OCI-LY7 (cell line): ENCODE measurements at places on chromosomes 1 and 21.

GRCh38 chr1:190599670-190600069 lies 122.0 kb upstream of the BRINP3 start:
- no peak for DNase-seq

- no peak for DNase-seq
These were observed 37.5 kb upstream of the PLA2G2C start for GRCh38 chr1:20223551-20224419.

GRCh38 chr1:29807689-29808088 lies 571.4 kb downstream of the PTPRU start:
- no peak for DNase-seq

DNA sequence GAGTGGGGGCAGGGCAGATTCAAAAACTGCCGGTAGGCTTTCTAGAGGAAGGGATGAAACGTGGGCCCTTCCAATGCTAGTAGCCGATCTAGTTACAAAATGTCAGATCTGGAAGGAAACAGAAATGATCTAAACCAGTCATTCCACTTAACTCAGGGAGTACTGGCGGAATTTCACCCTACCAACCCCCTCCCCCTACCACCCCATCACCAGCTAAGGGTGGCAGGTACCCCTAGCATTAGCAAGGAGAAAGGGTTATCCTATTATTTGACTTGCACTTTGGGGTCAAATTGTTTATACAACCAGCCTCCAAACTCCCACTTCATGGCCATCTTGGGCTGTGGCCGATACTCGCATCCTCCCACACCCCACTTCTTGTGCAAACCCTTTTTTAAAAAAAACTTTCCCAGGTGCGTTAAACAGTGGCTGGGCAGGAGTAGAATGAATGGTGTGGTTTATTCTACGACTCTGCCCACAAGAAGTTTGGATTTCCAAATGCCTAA lies 644 bp upstream of the MRPL24 start:
- DNase-seq = no peak

DNA sequence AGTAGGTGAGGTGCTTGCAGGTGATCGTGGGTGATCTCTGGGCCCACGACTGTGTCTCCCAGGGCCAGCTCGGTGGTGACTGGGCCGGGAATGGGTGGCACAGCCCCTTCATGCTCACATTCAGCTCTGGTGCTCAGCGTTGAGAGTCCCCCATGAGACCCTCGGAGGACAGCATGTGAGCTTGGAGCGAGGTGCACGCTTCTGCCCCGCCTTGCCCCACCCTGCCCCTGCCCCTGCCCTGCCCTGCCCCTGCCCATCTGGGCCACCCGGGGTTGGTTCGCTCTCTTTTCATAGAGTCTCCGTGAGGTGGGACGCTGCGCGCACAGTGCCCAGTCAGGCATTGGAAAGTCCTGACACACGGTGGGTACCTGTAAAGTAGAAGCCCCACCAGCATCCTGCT lies 75.3 kb upstream of the ACTL8 start:
- DNase-seq = no peak

- DNase-seq = no peak
These were observed 172.8 kb downstream of the CLEC20A start for GRCh38 chr1:178324003-178324402.

DNA sequence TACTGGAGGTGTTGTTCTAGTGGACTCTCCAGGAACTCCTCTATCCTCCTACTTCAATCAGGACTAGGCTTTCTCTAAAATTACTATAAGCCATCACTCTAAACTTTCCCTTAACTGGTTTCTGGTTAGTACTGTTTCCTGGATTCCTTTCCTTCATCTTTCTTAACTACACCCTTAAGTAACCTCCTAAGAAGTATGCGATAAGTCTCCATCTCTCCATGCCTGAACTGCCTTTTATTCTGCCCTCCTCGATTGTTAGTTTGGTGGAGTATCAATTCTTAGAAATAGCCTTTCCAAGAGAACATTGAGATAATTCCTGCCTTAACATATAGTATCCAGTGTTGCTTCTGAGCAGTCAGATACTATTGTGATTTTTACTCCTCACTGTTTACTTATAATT lies 162.9 kb upstream of the PDE4B start:
- no peak for DNase-seq

DNA sequence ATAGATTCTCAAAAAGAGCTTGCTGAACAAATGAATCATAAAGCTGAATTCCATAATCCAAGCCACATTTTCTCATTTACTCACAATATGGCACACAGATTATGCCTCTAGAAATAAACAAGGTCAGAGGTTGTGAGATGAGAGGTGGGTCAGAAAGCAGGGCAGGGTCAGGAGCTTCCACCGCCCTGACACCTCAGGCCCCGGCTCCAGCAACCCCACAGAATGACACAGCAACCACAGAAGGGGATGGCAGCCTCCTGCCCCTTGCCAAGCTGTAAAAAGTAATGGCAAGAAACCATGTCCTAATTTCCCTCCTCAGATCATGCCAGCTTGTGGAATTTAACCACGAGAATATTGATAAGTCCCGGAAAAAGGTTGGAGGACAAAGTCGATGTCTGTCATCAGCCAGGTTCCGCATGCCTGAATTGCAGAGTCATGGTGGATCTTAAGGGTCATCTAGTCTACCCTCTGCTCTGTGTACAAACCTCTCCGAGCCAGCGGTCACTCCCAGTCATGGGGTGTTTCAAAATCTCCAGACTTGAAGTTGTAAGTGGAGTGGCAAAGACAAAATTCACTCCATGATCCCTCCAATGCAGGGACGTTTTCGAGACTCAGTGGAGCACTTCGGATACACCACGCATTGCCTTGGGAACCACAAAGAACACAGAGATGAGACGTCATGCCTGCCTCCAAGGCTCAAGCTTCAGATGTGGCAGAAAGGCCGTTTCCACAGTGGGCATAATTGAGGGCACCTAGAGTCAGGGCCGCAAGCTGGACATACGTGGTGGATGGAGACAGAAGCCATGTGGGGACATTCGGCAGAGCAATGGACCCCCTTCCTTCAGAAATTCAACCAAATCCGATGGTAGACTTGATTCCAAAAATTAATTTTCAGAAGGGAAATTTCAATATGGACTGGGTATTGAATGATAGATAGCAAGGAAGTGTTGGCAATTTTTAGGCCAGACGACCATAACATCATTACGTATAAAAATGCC lies 254.0 kb downstream of the TOMM20 start:
- DNase-seq = no peak

DNA sequence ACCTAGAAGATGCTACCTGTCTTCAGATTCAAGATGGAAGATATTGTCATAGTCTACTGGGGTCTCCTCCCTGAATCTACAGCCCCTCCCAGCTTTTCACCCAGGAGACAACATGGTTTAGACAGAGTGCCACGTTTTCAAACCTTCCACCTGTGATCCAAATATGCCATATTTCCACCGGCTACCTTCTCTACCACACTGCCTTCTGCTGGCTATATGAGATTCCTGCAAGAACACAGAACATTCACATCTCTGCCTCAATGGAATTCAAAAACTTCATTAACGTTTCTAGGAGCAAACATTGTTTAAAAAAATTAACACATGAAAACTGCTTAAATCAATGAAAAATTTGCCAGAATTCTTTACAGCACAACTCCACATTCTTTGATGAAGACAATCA lies 12.9 kb upstream of the LELP1 start:
- DNase-seq = no peak

DNA sequence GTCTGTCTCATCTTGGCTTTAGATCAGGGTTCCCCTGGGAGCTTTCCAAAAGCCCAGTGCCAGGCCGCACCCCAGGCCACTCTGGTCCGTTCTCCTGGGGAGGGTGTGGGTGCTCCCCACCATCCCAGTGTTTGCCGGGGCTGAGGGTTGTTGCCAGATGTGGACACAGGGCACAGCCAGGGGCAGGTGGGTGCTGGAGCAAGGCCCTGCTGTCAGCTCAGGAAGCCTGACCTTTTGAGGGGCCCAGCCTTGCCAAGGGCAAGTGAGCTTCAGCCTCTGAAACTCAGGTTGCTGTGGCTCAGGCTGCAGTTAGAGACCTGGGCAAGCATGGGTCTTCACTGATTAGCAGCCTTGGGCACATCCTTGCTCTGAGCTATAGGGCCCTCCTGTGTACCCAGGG lies 22.8 kb upstream of the ZBTB21 start:
- peak; percentile 34 for DNase-seq

GRCh38 chr1:236091933-236092318 lies 27.0 kb upstream of the NID1 start:
- DNase-seq = no peak

DNA sequence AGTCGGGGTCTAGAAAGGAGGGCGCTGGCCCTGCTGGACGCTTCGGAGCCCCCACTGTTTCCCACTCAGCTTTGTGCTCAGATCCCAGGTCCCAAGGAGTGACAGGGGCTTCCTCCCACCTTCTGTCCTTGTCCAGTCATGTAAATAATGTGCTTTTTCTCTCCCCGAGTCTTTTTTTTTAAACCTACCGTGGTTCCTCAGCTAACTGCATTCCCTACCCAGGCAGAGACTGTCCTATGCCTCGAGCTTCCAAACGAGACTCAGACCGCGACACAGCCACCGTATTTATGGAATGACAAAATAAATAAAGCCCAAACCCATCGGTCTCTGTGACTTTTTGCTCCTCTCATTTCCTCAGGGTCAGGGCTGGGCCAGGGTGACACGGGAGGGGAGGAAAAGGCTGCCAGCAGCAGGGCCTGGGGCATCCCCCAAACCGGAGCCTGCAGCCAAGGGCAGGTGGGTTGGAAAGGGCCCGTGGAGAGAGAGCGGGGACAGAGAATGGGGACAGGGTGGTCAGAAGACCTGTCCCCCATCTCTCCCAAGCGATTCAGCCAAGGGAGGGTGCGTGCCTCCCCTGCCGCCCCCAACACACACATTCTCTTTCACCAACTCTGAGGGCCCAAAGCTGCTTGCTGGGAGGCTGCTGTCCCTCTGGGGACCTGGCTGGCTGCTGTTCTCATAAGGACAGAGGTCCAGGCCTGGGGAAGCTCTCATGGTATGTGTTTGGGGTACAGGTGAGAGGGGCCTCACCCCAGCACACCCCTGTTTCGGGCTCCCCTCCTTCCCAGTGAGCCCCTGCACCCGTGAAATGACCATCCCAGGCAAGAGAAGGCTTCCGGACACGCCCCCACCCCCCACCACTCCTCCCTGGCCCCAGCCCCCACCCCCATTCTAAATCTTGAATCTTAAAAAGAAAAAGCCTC lies 55.4 kb downstream of the KCNAB2 start:
- DNase-seq = no peak

DNA sequence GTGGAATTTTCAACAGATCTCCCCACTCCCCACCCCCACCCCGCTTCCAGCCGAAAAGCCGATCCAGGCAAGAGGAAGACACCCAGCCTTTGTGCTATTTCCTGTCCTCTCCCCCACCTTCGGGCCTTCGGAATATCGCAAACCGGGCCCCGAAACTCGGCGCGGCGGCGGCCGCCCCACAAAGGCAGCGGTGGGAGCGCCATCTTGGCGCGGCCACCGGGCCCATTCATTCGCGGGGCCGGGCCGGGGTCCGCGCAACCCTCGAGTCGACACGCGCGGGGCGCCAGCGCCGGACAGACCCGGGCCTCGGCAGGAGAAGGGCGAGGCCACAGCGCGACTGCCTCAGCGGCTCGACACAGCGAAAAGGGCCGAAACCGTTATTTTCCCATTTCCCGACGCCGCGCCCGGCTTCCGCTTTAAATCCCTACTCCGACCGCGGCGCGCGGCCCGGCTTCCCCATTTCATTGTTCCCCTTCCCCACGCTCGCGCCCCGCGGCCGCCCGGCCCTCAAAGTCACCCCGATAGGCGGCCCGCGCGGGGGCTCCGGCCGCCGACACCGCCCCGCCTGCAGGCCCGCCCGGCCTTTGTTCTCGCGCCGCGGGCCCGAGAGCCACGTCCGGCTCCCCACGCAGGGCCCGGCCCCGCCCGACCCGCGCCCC lies 911 bp downstream of the GNB1 start:
- DNase-seq = peak; percentile 71

DNA sequence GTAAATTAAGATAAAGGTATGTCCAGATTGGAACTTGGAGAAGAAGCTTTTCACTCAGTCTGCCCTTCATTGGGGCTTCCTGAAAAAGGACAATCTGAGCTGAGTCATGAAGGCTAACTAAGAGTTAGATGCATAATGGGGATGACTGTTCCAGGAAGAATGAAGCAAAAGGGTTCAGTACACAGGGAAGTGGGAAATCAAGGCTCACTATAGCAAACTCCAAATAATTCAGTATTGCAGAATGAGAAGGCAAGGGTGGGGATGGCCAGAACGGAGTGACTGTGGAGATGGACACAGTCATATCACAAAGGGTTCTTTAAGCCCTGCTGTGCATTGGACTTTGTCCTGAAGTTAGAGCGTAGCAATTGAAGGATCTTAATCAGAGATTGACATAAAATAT lies 158.3 kb downstream of the FGGY start:
- DNase-seq = no peak

DNA sequence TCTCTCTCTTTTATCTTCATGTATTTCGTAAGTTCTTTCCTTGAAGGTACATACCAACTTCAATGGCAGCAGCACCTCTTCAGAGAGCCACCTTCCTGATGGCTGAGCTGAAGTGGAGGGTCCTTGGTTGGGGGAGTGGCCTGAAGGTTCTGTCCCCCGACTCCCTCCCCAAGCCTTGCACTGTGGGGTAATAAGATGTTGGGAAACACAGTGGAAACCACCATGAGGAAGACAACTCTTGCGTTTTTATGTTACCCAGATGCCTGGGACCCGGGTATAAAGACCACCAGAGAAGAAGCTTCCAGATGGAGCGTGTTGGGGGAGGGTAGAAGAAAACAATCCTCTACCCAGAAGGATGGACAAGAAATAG lies 794 bp downstream of the KRTAP12-3 start:
- DNase-seq = no peak

GRCh38 chr1:41649396-41650027 lies 165.0 kb upstream of the EDN2 start:
- no peak for DNase-seq

DNA sequence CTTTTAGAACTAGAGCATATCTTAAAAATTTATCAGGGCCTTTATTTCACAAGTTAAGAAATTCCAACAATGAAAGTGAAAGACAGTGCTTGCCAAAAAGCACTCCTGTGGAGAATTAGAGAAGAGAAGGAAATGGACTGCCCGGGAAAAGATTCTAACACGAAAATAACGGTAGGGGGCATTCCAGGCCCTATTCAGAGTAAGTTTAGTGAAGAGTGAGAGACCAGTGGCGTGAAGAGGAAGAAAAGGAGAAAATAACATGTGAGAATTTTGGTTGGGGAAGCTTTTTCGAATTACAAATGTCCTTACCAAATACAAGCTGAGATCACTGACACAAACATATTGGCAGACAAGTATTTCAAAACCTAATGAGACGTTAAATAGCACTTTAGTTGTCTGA lies 38.4 kb upstream of the RBM34 start:
- peak; percentile 46 for DNase-seq

DNA sequence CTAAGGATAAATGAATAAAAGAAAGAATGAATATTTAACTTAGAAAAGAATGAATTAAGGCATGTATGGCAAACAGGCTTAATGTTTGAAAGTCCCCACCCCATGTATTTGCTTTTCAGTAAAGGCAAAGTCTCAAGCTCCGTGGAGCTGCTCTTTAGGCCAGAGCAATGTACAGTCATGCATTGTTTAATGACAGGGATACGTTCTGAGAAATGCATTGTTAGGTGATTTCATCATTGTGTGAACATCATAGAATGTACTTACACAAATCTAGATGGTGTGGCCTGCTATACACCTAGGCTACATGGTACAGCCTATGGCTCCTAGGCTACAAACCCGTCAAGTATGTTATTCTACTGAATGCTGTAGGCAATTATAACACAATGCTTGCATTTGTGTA lies 51.6 kb upstream of the SPATA6 start:
- no peak for DNase-seq

GRCh38 chr1:47224676-47225399 lies 7.2 kb downstream of the TAL1 start:
- no peak for DNase-seq
